Activated CD4-positive, alpha-beta T cell treated with anti-CD3 and anti-CD28 coated beads, Interleukin-10, Interleukin-2, amounts not matched to agents 100 ng/mL and 50 ng/mL, durations not matched to agents 16 hours and 8 hours (primary cell): ENCODE measurements at places on chromosomes 11 and 22.
A peak's percentile ranks its signal among the peaks of the same experiment; 100 is the strongest.

DNA sequence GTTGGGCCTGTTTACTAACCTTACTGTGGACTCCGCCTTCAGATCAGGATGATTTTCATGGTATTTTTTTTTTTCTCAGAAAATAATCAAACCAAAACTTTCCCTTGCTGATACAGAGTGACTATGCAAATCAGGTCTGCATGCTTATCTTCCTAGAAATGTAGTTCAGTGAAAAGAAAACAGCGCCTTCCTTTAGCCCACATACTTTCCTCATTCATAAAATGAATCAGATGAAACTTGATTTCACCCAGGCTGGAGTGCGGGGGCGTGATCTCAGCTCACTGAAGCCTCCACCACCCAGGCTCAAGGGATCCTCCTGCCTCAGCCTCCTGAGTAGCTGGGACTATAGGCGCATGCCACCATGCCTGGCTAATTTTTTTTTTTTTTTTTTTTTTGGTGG lies 26.0 kb downstream of the ZNRF3 start:
- peak; percentile 85 for DNase-seq

DNA sequence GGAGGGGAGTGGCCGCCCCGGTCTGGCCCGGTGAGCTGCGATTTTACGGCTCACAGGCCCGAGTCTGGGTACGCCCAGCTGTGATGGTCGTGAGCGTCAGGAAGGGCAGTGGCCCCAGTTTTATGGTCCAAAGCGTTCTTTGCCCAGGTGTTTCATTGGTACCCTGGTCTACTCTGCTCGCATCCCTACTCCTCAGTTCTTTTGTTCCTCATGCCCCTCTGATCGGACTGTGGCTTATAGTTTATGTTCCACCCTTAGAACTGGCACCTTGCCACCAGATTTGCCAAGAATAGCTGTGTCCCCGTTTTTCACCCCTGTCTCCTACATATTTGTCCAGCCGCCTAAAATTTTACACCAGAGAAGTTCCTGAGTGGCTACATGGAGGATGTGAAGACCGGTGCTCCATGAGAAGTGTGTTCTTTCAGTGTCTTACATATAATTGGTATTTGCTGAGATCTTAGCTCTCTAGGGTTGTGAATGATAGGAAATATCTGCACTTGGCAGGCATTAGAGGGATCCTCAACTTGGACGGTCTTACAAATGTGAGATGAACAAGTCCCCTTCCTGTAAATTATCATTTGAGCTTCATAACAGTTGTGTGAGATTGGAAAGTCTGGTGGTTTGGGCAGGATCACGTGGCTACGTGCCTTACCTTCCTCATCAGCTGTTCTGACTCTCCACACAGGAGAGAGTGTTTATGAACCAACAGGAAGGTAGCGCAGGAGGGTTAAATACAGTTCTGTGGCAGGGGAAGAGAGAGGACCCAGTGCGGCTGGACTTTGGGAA lies 1.1 kb downstream of the PANX1 start:
- peak; percentile 47 for DNase-seq

DNA sequence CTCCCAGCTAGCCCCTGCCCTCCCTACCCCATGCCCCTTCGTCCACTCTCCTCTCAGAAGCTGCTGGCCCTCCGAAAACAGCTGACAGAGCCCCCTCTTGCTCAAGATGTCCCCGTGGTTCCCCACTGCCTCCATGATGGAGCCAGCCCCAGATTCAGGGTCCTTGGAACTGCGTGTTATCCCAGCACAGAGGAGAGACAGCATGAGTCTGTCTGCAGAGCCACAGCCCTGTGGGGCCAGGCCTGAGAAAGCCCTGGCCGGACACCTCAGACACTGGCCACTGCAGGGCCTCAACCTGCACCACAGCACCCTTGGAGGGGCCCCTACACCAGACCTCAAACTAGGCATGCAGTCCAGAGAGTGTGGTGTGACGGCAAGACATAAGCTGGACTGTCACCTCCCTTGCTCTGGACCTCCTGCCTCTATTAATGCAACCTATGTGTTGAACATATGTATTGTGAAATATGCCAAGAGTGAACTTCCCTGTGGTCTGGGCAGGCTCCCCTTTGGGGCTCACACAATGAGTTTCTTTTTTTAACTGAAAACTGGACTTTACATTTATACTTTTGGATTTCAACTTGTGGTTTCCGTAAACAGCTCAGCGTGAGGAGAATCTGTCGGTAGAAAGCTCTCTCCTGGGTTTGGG lies 9.6 kb downstream of the PNPLA5 start:
- DNase-seq, result no peak

DNA sequence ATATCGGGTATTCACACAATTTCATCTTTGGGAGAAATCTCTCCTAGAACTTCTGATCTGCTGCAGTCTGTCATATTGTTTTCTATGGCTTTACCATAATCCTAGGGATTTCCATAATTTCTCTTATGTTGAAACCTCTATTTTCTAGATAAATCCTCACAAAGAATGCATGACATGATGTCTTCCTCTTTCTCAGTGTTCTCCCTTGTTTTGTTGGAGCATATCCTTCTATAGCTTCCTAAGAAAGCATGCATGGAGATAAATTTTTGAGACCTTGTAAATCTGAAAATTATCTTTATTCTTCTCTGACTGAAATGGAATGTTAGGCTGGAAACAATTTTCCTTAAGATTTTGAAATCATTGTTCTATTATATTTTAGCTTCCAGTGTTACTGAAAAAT lies 115.5 kb downstream of the WNT11 start:
- DNase-seq, result no peak

- no peak for DNase-seq
Observed at GRCh38 chr11:82384308-82384707, 349.4 kb downstream of the FAM181B start.

- DNase-seq, result no peak
Observed at GRCh38 chr11:125174686-125175085, 10.1 kb downstream of the PKNOX2 start.

GRCh38 chr11:107864591-107864990 lies 6.0 kb upstream of the SLC35F2 start:
- DNase-seq, result no peak

GRCh38 chr11:7849018-7849417 lies 52.3 kb upstream of the OR5P2 start:
- no peak for DNase-seq

GRCh38 chr11:105783216-105783615 lies 173.3 kb downstream of the GRIA4 start:
- no peak for DNase-seq

DNA sequence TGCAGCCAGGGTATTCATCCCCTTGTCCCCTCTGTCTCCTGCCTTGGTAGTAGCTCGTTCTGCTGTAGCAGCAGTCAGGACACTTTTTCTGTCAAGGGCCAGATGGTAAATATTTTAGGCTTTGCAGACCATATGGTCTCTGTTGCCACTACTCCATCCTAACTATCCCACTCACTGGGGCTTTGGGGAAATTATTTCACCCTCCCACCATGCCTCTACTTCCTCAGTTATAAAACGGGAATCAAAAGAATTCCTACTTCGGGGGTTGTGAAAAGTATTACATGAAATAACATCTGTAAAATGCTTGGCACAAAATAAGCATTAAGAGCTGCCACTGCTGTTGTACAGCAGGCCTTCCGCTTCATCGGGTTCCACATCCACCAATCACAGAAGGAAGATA lies 89.9 kb upstream of the LDLRAD3 start:
- DNase-seq, result no peak

DNA sequence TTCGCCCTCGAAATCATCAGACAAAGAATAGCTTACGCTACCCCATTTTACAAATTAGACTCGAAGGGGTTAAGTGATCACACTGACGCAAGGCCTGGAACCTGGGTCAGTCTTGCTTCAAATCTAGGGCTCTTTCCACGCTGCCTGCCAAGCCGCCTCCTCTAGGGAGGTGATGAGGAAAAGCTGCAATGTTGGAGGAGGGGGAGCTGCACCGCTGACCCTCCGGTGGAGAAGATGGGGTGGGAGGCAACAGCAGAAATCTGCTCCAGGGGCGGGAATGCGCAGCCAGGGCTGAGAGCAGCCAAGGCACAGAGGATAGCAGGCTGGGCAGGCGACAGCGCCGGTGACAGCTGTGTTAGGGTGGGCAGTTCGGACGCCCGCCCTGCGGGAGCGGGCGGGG lies 595 bp downstream of the SYVN1 start:
- no peak for DNase-seq

- no peak for DNase-seq
Observed at GRCh38 chr22:32018056-32018455, 25.0 kb upstream of the SLC5A1 start.

DNA sequence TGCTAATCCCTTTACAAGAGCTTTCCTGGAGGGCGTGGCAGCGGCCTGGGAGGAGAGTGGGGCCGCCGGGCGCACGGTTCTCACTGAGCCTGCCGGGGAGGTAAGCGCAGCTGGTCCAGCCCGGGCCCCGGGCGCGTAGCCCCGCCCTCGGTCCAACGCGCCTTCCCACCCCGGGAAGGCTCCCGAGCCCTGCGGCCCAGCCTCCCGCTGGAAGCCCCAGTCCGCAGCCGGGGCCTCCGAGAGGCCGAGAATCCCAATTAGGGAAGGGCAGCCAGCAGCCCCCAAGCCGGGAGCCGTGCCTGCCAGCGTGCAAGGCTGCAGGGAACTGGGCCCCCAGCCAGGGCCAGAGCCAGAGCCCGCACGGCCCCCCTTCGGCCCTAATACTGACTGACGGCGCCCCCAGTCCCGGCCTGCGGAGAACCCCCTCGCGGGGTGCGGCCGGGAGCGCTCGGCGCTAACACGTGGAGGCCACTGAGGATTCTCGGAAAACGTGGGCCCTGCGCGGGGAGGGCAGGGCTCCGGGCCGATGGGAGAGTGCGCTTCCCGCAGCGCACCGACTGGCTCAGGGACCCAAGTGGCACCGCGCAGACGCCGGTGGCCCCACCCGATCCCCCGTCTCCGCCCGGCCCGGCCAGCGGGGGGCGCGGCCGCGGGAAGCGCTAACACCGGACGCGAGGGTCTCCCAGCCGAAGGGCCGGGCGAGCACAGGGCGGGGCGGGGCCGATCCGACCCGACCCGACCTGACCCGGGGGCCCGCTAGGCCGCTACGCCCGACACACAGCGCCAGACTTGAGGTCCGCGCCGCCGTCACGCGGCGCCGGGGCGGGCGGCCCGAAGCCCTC lies 5.7 kb downstream of the ZFTA start:
- DNase-seq, result no peak

GRCh38 chr11:125662689-125663088 lies 18.0 kb downstream of the ACRV1 start:
- peak; percentile 48 for DNase-seq

- DNase-seq, result no peak
Observed at GRCh38 chr11:45097721-45098493, 48.5 kb upstream of the PRDM11 start.

DNA sequence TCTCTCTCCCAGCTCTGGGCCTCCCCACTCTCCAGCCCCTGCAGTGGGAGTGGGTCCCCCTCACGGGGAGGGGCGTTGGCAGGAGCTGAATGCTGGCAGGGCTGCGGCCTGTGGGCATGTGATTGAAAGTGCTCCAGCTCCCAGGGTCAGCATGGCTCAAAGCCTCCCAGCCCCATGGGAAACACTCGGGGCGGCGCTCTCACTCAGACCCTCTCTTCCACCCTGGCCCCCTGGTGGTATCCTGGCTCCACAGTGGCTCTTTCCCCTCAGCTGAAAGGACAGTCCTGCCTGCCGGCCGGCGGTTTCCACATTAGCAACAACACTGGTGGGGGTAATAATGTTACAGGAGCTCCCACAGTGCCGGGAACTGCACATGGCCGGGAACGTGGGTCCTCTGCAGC lies 35.5 kb downstream of the POLR3H start:
- DNase-seq, result no peak

DNA sequence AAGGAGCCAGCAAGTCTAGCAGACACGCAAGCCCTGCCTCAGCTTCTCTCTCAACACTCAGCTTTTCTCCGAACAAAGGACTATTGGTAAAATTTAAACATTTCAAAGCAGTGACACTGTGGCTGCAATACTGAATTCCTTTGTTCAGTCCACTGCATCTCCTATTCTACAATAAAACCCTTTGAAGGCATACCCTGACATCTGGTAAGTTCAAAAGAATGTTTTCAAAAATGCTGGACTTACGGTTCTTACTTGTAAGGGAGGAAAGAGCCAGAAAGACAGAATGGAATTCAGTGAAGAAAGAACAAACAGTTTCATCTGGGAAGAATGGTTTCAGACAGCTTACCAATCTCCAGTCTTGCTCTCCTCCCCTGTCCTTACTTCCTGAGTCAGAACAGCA lies 12.7 kb upstream of the OR8K1 start:
- no peak for DNase-seq
